ENCODE measurements at places on chromosomes 1 and 21.

DNA sequence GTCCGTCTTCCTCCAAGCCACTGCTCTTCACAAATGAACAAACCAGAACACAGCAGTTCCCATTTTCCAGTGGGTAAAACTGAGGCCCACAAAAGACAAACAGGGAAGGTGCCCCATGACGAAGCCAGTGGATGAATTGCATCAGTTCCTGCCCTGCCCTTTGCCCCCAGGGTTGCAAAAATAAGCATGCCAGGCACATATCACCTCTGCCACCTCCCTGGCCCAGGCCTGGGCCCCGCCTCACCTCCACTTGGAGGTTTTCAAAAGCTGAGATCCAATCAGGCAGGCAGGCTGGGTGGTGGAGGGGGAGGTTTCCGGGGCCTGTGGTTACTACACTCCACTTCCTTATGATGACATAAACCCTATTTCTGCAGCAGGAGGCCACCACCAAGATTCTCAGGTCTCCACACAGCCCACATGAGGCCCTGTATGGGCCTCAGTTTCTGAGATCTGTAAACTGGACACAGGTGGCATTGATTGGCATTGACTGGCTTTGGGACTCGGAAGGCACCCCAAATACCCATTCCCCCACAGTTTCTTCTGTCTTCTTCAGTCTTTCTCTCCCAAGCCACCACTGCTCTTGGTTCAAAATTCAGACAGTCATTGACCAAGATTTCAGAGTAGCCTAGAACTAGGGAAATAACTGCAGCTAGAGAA lies 4.1 kb downstream of the KIF21B start:
- no peak for DNase-seq
- H3K4me3 ChIP-seq, result no peak overlapping the region
- no peak overlapping the region for H3K27ac ChIP-seq
- H3K27me3 ChIP-seq, result peaks cover 9% of the 10 kb centered on the region
- H3K4me1 ChIP-seq, result no peaks in the 10 kb centered on the region

DNA sequence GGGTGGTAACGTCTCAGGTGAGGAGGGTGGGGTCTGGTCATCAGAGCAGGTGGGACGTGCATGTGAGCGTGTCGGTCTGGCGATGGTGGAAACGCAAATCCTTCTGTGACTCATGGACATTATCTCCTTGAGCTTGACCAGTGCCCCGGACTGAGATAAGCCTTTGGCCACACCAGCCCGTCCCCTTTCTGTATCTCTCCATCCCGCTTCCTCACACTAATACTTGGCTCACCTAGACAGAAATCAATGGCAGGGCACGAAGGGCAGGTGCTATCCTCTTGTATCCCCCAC lies 7.9 kb upstream of the AQP10 start:
- no peak for DNase-seq
- no peaks in the 10 kb centered on the region for H3K36me3 ChIP-seq
- no peaks in the 10 kb centered on the region for H3K4me1 ChIP-seq

DNA sequence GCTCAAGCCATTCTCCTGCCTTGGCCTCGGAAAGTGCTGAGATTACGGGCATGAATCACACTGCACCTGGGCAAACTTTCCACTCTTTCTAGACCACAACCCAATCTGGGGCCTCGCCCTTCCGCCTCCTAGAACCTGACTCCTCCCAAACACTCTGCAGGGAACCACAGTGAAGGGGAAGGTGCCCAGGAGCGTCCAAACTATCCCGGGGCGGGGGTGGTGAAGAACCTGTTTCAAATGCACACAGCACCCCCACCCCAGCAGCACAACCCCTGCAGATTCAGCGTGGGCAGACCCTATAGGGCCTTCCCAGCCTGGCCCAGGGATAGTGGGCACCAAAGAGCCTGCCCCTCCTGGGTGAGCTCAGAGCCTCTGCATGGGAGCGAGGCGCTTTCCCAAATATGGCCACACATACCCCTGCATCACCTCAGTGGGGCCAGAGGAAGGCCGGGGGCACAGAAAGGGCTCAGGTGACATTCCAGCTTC lies 86.9 kb downstream of the STUM start:
- H3K4me3 ChIP-seq, result no peak overlapping the region
- no peaks in the 10 kb centered on the region for H3K27me3 ChIP-seq
- no peak for DNase-seq
- no peak overlapping the region for H3K27ac ChIP-seq
- H3K36me3 ChIP-seq, result no peaks in the 10 kb centered on the region
- H3K4me1 ChIP-seq, result no peaks in the 10 kb centered on the region

- no peak overlapping the region for H3K27ac ChIP-seq
- no peak for DNase-seq
- no peaks in the 10 kb centered on the region for H3K36me3 ChIP-seq
- H3K27me3 ChIP-seq, result no peaks in the 10 kb centered on the region
Measured at GRCh38 chr1:97603218-97603617, 317.6 kb downstream of the DPYD start.

DNA sequence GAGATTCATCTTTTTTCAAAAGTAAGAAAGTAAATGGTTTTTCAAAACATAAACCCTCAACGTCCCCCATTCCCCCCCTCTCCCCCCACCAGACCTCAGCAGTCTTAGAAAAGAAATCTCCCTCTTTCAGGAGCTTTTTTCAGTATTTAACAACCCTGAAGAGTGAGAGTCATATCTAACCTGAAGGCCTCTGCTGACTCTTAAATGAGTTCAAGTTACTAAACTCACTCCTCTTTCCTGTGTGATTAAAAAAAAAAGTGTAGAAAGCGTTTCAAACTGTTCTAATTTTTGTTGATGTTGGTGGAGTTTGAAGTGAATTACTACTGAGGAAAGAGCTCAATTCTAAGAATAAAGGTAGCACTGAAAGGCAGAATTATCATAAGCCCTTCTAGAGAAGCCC lies 93.7 kb downstream of the VAV3 start:
- DNase-seq, result no peak
- H3K36me3 ChIP-seq, result no peaks in the 10 kb centered on the region
- no peaks in the 10 kb centered on the region for H3K27me3 ChIP-seq
- no peak overlapping the region for H3K27ac ChIP-seq
- no peaks in the 10 kb centered on the region for H3K4me1 ChIP-seq

DNA sequence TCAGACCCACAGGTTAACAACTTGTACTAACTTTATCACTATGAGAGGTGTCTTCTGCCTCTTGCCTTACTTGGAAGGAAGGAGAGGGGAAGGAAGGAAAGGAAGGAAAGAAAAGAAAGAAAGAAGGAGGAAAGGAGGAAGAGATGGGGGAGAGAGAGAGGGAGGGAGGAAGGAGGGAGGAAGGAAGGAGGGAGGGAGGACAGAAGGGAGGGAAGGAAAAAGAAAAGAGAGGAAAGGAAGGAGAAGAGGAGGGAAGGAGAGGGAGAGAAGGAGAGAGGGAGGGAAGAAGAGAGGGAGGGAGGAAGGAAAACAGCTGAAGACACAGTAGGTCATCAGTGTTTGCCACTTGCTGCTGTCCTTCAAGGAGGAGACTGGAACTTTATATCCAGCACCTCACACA lies 5.3 kb upstream of the SIPA1L2 start:
- no peaks in the 10 kb centered on the region for H3K4me1 ChIP-seq
- H3K4me3 ChIP-seq, result no peak overlapping the region
- H3K27me3 ChIP-seq, result peaks cover 11% of the 10 kb centered on the region
- DNase-seq, result no peak
- no peak overlapping the region for H3K27ac ChIP-seq

DNA sequence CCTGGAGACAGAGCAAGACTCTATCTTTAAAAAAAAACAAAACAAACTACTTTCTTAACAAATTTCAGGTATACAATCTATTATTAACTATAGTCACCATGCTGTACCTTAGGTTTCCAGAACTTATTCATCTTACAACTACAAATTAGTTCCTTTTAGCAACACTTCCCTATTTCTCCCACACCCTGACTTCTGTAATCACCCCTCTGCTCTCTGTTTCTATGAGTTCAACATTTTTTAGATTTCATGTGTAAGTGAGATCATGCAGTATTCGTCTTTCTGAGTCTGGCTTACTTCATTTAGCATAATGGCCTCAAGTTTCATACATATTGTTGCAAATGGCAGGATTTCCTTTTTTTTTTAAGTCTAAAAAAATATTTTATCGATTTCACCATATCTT lies 77.9 kb upstream of the LPGAT1 start:
- H3K27me3 ChIP-seq, result no peaks in the 10 kb centered on the region
- H3K4me3 ChIP-seq, result no peak overlapping the region
- no peaks in the 10 kb centered on the region for H3K36me3 ChIP-seq
- DNase-seq, result no peak

- no peaks in the 10 kb centered on the region for H3K27me3 ChIP-seq
- DNase-seq, result no peak
- H3K27ac ChIP-seq, result no peak overlapping the region
Measured at GRCh38 chr1:246959944-246960693, 28.4 kb upstream of the AHCTF1 start.

- H3K4me1 ChIP-seq, result no peaks in the 10 kb centered on the region
- DNase-seq, result no peak
- H3K4me3 ChIP-seq, result no peak overlapping the region
- H3K27me3 ChIP-seq, result peaks cover 18% of the 10 kb centered on the region
- H3K36me3 ChIP-seq, result no peaks in the 10 kb centered on the region
Measured at GRCh38 chr1:157965584-157965983, 27.9 kb upstream of the KIRREL1 start.

DNA sequence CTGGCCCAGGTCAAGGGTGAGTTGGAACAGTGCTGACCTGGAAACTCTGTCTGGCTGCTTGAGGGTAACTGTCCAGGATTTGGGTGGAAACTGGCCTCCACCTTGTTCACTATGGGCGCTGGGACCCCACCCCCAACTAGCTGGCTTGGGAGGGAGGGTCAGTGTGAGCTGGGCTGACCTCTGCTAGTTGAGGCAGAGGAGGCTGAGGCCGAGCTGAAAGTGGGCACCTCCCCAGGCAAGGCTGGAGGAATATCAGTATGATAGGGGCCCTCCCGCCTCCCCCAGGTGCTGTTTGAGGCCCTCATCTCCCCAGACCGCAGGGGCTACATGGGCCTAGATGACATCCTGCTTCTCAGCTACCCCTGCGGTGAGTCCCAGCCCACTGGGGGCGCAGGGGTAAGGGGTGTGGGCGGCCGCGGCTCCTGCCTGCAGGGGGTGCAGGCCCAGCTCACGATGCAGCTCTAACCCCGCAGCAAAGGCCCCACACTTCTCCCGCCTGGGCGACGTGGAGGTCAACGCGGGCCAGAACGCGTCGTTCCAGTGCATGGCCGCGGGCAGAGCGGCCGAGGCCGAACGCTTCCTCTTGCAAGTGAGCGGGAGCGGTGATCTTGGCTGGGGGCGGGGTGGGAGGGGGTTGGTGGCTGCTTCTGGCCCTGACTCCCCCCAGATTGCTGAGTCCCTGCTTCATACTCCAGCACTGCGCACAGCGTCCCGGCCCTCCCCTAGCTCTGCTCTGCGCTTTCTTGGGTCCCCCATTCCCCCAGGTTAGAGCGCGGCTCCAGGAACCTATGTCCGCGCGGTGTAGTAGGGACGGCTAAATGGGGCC lies 22.9 kb downstream of the PTPRU start:
- no peaks in the 10 kb centered on the region for H3K36me3 ChIP-seq
- H3K4me3 ChIP-seq, result peak overlapping the region; percentile 44
- H3K4me1 ChIP-seq, result no peaks in the 10 kb centered on the region
- no peak for DNase-seq
- H3K27me3 ChIP-seq, result no peaks in the 10 kb centered on the region

GRCh38 chr1:192654591-192655251 lies 18.8 kb downstream of the RGS13 start:
- no peaks in the 10 kb centered on the region for H3K4me1 ChIP-seq
- H3K27ac ChIP-seq, result no peak overlapping the region
- H3K4me3 ChIP-seq, result no peak overlapping the region
- DNase-seq, result peak; percentile 20
- no peaks in the 10 kb centered on the region for H3K27me3 ChIP-seq

DNA sequence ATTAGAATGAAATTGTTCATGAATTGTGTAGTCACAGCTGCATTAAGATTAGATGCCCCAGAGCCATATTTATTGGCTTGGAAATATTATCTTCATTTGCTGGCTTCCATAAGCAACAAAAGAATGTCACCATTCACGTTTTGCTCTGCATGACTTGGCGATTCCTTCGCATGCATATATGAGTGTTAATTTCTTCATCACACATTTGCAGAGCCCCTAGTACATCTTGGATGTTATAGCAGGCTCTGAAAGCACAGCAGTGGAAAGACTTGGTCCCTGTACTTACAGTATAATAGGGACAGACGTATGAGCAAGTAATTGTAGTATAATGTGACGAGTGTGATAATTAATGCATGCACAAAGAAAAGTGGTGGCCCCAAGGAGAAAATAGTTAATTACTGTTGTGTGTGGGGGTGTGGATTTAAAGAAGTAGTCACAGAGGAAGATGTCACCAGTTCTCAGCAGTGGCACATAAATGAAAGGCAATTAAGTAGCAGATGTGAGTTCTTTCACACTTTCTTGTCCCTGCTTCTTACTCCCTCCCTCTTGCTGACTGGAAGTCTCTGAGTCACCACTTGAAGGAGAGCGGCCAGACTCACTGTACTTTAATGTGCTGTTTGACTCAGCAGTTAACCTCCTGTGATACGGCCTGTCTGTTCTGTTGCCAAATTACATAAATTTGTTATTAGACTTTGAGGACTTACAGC lies 21.0 kb downstream of the S100A10 start:
- peak overlapping the region; percentile 93 for H3K27ac ChIP-seq
- DNase-seq, result no peak
- no peaks in the 10 kb centered on the region for H3K36me3 ChIP-seq
- no peaks in the 10 kb centered on the region for H3K27me3 ChIP-seq

- no peak overlapping the region for H3K4me3 ChIP-seq
- H3K27ac ChIP-seq, result no peak overlapping the region
- H3K27me3 ChIP-seq, result no peaks in the 10 kb centered on the region
- peaks cover 5% of the 10 kb centered on the region for H3K4me1 ChIP-seq
- DNase-seq, result peak; percentile 7
Measured at GRCh38 chr1:168470901-168471431, 72.8 kb downstream of the XCL2 start.

GRCh38 chr1:154270833-154271232 lies 1.6 kb upstream of the HAX1 start:
- H3K27ac ChIP-seq, result no peak overlapping the region
- H3K27me3 ChIP-seq, result no peaks in the 10 kb centered on the region
- DNase-seq, result no peak

All from Panc1 (cell line).